ENCODE measurements at places on chromosomes 1 and 21. TPM values are rescaled to one million over a fixed set of nuclear protein-coding genes. Genes with fewer than 3 reads are reported as not detected.

Gene MNDA
- 2.3 TPM for polyA plus RNA-seq

Gene SLAMF9
- not detected for polyA plus RNA-seq

Gene PWP2
- 9.1 TPM for polyA plus RNA-seq

Gene STMN1
- polyA plus RNA-seq, result 1,042 TPM

Gene OR2L5
- not detected for polyA plus RNA-seq

Gene KLHL12
- 44.0 TPM for polyA plus RNA-seq

Gene ANKRD65
- 12.0 TPM for polyA plus RNA-seq

Gene PANK4
- polyA plus RNA-seq, result 29.0 TPM

Gene CRNN
- polyA plus RNA-seq, result not detected

Gene GPR25
- not detected for polyA plus RNA-seq

Gene C8A
- not detected for polyA plus RNA-seq

Gene LDLRAD1
- polyA plus RNA-seq, result not detected

Measured in renal pelvis (tissue), 12 donors.